CD4-positive, alpha-beta memory T cell (primary cell): ENCODE measurements at places on chromosomes 3 and 15.

GRCh38 chr15:79496838-79497237, 64.7 kb downstream of the MINAR1 start:
- no peak for DNase-seq

GRCh38 chr15:47266566-47266965, 450.7 kb upstream of the SEMA6D start:
- DNase-seq: no peak

DNA sequence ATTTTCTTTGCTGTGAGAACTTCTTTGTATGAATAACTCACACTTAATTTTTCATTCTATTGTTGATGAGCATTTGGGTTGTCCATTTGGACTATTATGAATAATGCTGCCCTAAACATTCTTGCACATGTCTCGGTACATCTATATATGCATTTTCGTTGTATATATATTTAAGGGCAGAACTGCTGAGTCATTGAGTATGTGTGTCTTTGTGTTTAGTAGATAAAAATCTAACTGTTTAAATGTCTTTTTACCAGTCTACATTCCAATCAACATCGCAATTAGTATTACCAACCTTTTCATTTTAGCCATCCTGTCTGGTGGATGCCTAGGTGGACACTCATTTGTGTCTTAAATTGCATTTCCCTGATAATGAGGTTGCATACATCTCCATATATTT, 144.4 kb downstream of the UACA start:
- DNase-seq: no peak

- DNase-seq: no peak
Measured at GRCh38 chr15:33451385-33451784, 140.6 kb downstream of the RYR3 start.

DNA sequence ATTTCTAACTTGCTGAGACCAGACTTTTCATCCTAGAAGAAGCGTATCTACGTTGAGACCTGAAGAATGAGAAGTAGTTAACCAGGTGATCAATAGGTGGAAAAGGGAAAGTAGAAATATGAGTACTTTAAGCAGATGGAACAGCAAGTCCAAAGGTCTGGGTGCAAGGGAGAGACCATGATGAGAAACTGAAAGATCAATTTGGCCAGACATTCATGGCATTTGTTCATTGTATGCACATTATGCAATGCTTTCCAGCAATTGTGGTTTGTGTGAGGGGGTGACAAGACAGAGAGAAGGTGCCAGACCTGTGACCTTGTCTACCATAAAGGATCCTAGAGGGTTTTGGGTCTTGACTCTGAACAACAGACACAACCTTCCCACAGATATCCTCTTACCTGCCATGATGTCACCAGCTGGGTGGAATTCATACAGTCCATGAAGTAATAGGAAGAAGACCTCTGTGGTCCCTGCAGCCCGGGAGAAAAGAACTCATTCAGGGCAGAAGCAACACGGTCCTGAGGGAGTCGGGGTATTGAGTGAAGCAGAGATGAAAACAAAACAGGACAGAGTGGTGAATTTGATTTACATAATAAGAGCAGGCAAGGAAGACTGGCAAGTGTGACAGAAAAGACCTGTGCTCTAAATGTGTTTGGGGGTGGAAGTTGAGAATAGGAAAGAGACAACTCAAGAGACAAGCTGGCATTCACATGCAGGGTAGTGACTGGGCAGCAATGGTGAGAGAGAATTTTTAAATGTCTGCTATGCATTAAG, 63.4 kb upstream of the PSMD6 start:
- DNase-seq: no peak

DNA sequence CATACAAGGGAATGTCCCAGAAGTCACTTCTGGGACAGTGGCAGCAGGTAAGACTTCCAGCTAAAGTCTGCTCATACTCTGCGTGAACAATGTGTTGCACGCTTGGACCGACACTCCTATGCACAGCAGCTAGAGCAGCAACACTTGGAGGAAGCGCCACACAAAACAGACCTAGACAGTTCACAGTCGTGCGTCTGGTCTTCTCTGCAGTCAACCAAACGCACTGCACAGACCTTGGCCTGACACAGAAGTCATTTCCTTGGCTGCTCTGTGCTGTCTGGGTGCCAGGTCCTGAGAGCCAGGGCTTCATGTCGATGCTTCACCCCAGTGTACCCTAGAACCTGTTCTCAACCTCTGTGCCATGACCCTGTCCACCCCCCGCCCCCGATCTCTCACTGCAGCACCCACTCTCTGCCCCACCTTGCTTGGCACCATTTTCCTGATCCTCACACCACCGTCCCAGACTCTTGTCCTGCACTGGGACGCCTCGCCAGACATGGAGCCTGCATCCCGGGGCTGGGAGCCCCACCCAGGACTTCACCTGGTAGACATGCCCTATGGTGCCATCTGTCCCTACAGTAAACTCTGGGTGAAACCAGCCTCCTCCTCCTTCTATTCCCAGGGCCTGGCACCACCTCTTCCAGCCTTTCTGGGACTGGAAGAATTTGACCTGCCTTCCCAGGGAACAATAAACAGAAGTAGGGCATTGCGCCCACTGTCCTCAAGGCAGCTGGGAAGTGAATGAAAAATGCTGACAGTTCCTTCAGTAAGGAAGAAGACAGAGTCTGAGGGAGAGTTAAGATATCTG, 3.1 kb downstream of the ATP10A start:
- peak; percentile 30 for DNase-seq
